Activated effector memory CD4-positive, alpha-beta T cell treated with Interleukin-2 at 50 U/mL for 16 hours (primary cell): ENCODE measurements at places on chromosomes 11 and 22.

DNA sequence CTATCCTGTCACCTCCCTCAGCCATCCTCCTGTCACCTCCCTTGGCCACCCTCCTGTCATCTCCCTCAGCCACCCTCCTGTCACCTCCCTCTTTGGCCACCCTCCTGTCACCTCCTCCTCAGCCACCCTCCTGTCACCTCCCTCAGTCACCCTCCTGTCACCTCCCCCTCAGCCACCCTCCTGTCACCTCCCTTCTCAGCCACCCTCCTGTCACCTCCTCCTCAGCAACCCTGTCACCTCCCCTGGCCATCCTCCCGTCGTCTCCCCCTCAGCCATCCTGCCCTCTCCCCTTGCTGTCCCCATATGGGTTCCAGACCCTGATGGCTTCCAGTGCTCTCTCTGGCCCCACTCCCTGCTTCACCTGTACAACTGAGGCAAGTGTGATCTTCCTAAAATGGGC lies 61.8 kb downstream of the SCUBE1 start:
- no peak for DNase-seq

DNA sequence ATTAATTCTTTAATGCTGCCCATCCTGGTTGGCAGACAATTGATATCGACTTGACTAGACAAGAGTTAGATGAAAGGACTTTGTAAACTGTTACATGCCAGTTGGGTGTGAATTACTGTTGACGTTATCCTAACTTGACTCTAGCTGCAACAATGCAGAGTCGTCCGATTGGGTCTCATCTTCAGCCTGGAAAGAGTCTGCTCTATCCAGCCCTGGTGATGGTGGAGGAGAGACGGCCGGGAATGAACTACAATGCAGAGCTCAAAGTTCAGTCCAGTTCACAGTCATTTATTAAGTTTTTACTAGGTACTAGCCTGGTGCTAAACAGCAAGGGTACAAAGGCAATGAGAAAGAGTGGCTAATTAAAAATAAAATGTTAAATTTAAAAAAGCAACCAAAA lies 4.9 kb upstream of the SMIM35 start:
- no peak for DNase-seq

GRCh38 chr11:74735365-74735928 lies 4.2 kb upstream of the CHRDL2 start:
- DNase-seq, result no peak

GRCh38 chr11:122154227-122154626 lies 38.2 kb upstream of the BLID start:
- no peak for DNase-seq

DNA sequence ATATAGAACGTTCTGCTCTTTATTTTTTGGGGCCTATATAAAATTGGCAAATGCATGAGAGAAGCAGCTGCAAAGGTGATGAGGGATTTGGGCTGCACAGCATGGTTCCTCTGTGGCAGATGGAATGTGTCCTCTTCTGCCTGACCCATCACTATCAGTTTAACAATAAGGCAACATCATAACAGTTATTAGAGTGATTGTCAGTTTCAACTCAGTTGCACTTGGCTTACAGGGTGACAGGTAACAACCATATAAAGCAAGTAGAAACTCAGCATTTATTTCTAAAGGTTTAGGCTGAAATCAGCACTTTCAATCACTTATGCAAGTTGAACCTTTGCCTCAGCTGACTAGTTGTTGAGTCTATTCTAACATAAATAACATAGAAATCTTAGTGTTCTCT lies 935.4 kb upstream of the CHORDC1 start:
- DNase-seq, result no peak

DNA sequence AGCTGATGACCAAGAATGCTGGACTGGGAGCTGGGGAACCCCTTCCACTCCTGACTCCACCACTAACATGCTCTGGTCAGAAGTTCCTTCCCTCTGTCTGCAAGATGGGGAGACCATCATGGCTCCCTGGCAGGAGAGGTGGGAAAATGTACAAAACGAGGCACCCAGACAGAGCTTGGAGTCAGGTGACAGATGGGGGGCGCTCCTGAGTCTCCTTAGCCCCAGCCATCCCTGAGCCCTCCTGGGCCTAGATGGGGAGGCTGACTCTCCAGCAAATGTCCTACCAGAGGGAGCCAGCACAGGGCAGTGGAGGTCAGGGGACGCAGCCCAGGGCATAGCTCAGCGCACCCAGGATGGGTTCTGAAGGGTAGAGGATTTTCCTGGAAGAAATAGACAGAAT lies 20.0 kb downstream of the KCNJ4 start:
- DNase-seq, result no peak
